Epithelial cell of esophagus (primary cell): ENCODE measurements at places on chromosomes 3 and 15.

DNA sequence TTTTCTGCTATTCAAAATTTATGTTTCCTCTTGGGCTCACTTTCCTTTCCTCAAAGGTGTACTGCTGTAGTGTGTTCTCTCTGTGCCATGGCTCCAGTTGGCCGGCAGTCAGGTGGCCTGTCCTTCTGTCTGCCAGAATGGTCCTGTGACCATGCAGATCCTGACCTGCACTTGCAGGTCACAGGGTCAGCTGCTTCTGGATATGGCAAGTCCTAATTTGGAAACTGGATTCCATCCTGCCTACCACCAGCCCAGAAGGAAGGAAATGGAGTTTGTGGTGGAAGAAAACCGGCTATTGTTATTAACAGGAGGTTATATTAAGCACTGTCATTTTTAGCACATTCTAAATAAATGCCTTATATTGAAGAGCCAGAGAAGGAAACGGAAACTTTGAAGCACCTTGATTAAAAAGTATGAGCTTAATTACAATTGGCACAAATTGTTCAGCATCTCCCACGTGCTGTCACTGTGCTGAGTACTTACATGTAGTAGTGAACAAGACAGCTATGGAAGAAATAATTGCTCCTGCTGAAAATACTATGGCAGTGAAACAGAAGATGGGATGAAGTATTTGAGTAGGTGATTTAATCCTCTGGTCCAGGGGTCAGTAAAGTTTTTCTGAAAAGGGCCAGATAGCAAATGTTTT lies 362.8 kb downstream of the PTPRG start:
- no peak for DNase-seq

DNA sequence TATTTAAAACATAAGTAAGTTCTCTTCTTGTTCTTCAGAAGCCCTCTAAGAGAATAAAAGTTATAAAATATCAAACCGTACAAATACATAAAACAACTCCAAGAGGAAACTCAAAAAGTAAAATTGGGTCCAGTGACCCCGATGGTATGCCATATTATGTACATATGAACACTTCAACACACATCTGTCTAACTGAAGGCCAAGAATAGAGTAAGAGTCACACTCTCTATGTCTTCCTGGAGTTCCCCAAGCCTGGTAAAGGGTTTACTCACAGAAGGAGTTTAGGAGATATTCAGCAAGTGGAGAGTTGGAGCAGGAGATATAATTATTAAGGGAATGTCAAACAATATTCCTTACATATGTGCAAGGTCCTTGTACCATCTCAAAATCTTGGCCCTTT lies 101.3 kb upstream of the EIF1B start:
- no peak for DNase-seq

DNA sequence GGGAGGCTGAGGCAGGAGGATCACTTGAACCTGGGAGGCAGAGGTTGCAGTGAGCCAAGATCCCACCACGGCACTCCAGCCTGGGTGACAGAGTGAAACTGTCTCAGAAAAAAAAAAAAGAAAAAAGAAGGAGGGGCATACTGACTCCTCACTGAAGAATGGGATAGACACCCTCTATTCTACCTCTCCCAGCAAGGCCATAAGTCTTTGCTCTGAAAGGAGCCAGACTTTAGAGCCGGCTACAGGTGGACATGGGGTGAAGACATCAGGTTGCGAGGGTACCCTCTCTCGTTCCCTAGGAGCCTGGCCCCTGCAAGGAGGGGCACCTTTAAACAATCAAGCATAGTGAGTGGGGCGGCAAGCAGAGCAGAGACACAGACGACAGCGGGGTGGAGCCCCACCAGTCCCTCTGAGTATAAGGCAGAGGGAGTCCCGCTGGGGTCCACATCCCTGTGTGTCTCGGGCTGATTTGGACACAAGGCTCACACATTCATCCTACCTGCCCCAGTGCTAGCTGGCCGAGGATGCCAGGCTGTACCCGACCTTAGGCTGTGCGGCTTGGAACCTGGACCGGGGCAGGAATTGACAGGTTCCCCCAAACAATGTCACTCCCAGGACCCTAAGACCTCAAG lies 1.1 kb downstream of the GRAMD2A start:
- peak; percentile 50 for DNase-seq

- no peak for DNase-seq
Observed at GRCh38 chr3:121295452-121295851, 250.3 kb downstream of the POLQ start.

DNA sequence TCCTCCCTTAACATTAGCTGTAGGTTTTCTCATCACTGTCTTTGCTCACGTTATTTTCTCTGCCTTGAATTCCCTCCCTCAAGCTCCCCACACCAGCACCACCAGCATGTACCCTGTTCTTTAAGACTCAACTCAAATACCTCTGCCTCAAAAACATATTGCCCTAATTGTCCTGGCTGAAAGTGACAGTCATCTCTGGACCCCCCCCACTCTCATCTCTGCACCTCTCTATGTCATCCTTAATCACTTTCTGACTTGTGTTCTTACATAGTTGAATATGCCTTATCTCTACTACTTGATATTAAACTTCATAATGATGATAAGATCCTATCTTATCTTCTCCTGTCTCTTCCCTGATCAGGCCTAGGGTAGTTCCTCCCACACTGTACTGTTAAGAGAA lies 345.2 kb upstream of the TPRG1 start:
- no peak for DNase-seq

DNA sequence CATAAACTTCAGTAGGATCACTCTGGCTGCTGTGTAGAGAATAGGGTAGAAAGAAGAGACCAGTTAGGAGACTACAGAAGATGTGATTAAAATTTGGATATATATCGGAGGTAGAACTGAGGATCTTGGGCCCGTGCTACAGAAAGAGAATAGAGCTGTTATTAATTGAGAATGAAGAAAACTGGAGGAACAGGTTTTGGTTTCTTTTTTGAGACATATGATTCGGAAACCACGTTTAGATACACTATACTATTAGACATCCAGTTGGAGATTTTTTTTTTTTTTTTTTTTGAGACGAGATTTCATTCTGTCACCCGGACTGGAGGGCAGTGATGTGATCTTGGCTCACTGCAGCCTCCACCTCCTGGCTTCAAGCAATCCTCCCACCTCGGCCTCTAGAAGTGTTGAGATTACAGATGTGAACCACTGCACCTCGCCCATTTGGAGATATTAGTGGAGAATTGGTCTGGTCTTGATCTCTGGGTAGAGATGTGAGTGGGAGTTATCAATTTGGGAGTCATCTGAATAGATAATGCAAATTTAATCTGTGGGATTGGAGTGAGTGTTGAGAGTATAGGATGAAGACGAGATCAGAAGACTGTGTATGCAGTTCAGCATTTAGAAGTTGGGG lies 50.9 kb downstream of the TCF12 start:
- DNase-seq: peak; percentile 79

DNA sequence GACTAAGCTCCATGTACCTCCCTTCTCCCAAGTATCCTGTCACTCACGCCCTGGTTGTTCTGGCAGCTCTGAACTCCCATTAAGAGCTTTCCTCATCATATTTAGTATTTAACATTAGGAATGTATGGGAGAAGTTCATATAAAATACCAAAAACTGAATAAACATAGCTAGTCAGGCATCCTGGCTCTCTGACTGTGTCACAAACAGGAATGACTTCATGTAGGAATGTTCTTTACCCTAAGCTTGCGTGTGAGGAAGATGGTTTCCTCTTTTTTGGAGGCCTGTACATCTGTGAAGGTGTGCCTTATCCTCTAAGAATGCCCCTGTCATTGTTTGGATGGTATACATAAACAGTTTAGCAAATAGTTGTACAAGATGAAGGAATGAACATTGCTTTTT lies 38.6 kb downstream of the SEMA6D start:
- DNase-seq: no peak

DNA sequence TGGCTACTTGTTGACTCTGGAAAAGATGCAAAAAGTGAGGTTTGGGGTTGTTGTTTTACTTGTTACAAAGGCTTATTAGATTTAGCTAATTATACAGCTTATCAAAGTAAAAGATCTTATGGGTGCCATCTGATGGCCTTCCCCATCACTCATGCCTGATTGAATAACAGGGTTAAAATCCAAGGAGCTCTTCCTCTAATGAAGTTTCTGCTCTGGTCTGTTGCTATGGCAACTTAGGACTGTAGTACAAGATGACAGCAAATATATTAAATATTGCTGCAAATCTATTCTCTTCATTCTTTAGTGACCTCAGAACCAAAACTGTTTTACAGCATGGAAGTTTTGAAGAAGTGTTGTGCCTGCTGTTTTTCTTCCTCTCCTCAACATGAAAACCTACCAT lies 45.6 kb upstream of the SRGAP3 start:
- no peak for DNase-seq

GRCh38 chr3:52005571-52005986 lies 9.9 kb upstream of the RPL29 start:
- DNase-seq: peak; percentile 74

DNA sequence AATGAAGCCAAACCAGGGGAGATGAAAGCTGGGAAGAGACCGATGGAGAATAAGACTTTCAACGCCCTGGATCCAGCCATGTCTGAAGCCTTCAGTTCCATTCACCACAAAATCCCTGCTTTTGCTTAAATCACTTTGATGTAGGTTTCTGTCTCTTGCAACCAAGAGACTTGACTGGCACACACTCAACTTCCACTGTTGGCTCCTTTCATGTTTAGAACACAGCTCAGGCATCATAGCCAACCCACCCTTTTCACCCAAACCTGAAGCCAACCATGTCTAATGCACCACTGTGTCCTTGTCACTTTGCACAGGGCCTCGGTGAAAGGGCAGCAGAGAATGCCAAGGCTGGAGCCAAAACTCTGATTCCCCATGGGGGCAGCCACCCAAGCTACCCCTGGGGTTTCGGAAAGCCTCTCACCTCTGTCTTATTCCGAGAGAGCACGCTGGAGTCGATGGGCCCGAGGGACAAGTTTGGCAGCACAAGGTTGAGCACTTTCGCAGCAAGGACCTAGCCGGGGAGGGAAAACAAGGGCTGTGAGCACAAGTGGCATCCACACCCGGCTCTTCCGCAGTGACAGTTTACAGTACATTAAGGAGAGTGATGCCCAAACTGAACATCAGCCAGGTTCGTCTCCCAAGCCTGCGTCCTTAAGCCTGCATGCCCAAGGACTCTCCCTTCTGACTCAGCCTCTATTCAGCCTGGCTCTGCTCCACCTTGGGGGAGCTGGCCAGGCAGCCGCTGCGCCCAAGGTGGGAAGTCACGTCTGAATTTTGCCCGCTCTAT lies 37.6 kb downstream of the ABTB1 start:
- DNase-seq: peak; percentile 61

- DNase-seq: peak; percentile 88
Observed at GRCh38 chr3:184371570-184372018, 6.4 kb downstream of the THPO start.
